WTC11 (cell line): ENCODE measurements at places on chromosomes 11 and 22. TPM values are rescaled to one million over a fixed set of nuclear protein-coding genes. Genes with fewer than 3 reads are reported as not detected.

GRCh38 chr11:74185285-74185684, 14.2 kb downstream of the PPME1 start:
- H3K27me3 ChIP-seq, result no peaks in the 10 kb centered on the region
- H3K36me3 ChIP-seq, result peaks cover 11% of the 10 kb centered on the region

DNA sequence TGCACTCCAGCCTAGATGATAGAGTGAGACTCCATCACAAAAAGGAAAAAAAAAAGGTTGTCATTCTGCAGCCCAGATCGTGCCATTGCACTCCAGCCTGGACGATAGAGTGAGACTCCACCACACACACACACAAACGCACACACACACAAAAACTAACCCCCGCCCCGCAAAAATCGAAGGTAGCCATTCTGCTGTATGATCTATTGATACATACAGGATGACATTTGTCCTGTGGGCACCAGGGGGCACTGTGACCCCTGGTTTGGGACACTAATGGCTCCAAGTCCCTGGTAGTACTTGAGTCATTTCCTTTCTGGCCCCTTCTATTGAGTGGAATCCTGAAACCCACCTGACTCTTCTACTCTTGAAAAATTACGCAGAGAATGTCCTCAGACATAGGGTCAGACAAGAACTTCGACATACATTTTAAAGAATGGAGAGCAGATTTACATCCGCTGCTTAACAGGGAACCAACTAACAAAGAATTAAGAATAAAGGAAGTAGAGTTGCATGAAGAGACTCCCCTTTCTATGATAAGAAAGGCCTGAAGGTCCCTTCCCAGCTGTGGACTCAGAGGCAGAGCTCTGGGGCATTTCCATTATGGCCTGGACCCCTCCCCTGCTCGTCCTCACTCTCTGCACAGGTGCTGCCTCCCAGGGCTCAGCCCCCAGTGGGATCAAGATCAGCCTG, 35.0 kb upstream of the PRAME start:
- no peak overlapping the region for H3K4me3 ChIP-seq
- no peaks in the 10 kb centered on the region for H3K36me3 ChIP-seq
- H3K27me3 ChIP-seq, result peaks cover 97% of the 10 kb centered on the region
- peak; percentile 66 for DNase-seq

DNA sequence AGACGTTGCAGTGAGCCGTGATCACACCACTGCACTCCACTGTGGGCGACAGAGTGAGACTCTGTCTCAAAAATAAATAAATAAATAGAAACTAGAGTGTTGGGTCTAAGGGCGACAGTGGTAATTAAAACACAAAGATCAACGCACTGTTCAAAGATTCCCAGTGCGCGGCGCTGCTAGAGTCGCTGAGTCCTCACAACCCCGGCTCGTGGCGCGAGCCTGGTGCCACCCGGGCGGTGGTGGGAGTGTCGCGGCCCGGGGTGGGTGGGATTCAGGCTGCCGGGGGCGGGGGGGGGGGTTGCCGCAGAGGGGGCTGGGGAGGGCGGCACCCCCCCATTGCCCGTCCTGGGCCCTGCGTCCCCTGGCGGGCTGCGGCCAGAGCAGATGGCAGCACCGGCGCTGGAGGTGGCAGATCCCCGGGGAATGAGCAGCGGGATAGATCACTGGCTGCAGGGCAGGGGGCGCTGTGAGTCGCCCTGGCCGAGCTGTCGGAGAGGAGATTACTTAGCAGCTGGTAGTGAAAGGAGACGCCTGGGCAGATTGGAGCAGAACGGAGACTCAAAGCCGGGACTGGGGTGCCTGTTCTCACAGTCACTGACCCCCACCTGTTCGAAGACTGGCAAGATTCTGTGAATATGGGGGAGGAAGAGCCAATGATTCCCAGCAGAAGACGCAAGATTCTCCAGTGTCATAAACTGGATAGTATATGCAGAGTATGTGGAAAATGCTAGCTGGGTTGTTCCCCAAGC, 30.2 kb upstream of the APOBEC3A start:
- peaks cover 9% of the 10 kb centered on the region for H3K4me1 ChIP-seq
- H3K36me3 ChIP-seq, result no peaks in the 10 kb centered on the region
- H3K27me3 ChIP-seq, result no peaks in the 10 kb centered on the region; the same call in 1 of the 2 replicates

DNA sequence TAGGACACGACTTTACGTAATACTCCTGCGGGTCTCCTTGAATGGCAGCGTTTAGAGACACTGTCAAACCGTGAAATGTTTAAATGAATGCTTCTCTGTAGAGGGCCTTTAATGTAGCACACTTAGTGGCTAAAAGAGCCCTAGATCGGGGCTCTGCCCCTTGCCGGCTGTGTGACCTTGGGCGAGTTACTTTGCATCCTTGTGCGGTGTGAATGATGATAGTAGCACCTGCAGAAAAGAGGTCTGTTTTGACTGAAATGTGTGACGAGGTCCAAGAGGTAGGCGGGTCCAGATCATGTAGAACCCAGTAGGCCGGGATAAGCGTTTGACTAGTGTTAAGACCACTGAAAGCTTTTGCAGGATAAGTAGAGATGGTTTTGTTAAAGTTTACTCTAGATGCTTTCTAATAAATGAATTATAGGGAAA, 866 bp downstream of the MED17 start:
- peaks cover 23% of the 10 kb centered on the region for H3K4me1 ChIP-seq
- no peak for DNase-seq

DNA sequence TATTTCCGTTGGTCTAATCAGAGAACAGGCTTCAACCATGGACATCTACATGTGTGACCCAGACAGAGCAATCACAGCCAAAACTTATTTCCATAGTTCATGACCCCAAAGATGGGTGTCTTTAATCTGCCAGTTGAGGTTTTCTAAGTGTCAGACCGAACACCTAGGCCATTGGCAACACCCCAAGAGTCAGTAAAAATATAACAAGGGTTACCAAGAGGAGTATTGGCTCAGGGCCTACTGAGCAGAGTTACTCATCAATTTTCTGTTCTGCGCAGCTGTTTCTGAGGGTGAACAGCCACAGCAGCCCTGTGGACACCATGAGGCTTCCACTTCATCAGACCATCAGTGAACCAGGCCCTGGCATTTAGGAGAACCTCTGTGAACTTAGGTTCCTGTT, 18.8 kb downstream of the GUCD1 start:
- no peak overlapping the region for H3K4me3 ChIP-seq
- no peak overlapping the region for H3K27ac ChIP-seq
- H3K27me3 ChIP-seq, result no peaks in the 10 kb centered on the region; the same call in 1 of the 2 replicates
- H3K36me3 ChIP-seq, result peaks cover 9% of the 10 kb centered on the region; the same call in 1 of the 2 replicates
- no peak for DNase-seq

DNA sequence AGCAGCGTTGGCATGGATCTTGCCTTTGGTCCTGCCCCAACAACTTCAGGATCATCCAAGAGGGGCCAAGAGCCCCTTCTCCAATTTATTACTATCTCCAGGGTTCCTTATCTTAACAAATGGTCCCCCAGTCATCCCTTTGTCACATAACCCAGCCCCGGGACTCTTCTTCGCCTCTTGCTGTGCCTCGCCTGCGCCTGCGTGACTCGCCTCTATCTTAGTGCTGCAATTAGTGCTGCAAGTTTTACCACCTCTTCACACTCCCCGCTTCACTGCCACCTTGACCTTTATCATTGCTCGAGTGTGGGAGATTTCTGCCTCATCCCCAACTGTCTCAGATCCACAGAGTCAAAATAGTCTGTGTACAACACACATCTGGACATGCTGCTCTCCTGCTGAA, 4.0 kb upstream of the IGSF22 start:
- H3K27me3 ChIP-seq, result 0 out of 2 replicates have a peak, but pooled peaks cover 5% of the 10 kb centered on the region
- H3K4me3 ChIP-seq, result no peak overlapping the region
- 0 out of 2 replicates have a peak overlapping the region, but pooled peaks have one; percentile 51 for H3K27ac ChIP-seq
- H3K36me3 ChIP-seq, result no peaks in the 10 kb centered on the region

DNA sequence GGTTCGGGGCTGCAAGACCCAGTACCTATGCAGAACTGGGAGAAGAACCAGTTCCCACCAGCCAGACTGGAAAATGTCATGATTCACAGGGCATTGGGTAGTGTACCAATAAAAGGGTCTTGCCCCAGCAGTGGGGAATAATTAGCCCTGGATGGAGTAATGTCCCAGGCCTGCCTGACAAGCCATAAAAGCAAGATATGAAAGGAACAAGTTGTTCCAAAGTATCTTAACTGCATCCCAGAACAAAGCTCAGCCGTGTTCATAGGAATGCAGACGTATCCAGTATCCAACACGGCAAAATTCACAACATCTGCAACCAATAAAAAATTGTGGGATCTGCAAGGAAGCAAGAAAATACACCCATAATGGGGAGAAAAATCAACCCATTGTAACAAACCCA, 47.9 kb downstream of the ASCL2 start:
- no peak overlapping the region for H3K27ac ChIP-seq
- H3K4me3 ChIP-seq, result no peak overlapping the region
- H3K4me1 ChIP-seq, result peaks cover 24% of the 10 kb centered on the region
- peaks cover 7% of the 10 kb centered on the region; the same call in 1 of the 2 replicates for H3K36me3 ChIP-seq
- no peak for DNase-seq

GRCh38 chr22:38946771-38947170, 10.6 kb upstream of the APOBEC3A start:
- peaks cover 10% of the 10 kb centered on the region for H3K27me3 ChIP-seq
- peaks cover 24% of the 10 kb centered on the region for H3K4me1 ChIP-seq
- no peak overlapping the region for H3K4me3 ChIP-seq
- H3K36me3 ChIP-seq, result no peaks in the 10 kb centered on the region
- H3K27ac ChIP-seq, result peak overlapping the region; percentile 10; the same call in 1 of the 2 replicates
- no peak for DNase-seq

DNA sequence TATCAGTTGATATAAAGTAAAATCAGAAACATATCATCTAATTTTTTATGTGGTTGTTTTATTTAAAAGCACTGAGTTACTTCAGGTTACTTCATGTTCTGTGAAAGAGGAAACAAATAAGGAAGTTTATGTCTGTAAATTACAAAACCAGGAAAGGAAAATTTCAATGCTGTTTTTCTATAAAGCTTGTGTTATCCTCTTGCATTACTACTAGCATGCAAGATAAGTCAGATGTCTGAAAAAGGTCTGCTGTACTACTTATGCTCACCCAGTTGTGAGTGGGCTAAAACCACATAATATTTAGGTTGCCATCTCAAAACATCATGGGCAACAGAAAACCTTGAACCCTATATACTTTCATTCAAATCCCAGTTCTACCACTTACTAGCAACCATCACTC, 121.5 kb downstream of the ATG16L2 start:
- no peak for DNase-seq
- H3K27ac ChIP-seq, result no peak overlapping the region
- no peaks in the 10 kb centered on the region for H3K4me1 ChIP-seq
- H3K36me3 ChIP-seq, result no peaks in the 10 kb centered on the region
- H3K4me3 ChIP-seq, result no peak overlapping the region
- no peaks in the 10 kb centered on the region for H3K27me3 ChIP-seq

DNA sequence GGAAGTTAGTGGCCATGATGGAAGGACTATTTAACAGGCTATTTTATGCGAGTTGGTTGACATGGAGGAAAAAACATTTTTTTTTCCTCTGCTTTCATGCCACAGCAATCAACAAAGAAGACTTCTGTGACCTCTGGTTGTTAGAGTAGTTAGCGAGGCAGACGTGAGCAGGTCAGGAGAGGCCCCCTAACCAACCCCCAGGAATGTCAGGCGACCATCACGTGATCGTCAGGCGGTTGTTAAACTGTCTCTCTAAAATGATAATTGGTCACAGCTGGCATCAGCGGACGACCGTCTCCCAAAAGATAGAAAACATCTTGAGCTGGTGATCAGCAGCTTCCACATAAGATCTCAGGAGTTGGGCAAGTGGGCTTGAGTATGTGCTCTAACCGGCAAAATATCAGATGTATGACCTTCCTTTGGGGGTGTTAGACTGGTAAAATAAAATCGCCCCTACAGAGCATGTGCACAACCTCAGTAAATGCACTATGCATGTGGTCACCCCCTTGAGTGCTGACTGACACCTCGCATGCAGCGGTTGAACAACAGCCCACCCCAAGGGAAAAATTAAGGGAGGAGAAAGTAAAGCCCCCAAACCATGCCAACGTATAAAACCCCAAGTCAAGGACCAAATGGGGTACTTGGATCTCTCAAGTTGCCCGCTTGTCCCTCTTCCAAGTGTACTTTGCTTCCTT, 20.9 kb upstream of the NARS2 start:
- H3K4me1 ChIP-seq, result peaks cover 30% of the 10 kb centered on the region
- H3K27me3 ChIP-seq, result peaks cover 4% of the 10 kb centered on the region
- no peaks in the 10 kb centered on the region for H3K36me3 ChIP-seq
- DNase-seq, result no peak
- H3K27ac ChIP-seq, result no peak overlapping the region

- DNase-seq, result no peak
- H3K4me1 ChIP-seq, result peaks cover 6% of the 10 kb centered on the region; the same call in 1 of the 2 replicates
- H3K36me3 ChIP-seq, result peaks cover 8% of the 10 kb centered on the region
- no peaks in the 10 kb centered on the region for H3K27me3 ChIP-seq
Observed at GRCh38 chr22:49765951-49766350, 61.7 kb downstream of the BRD1 start.

DNA sequence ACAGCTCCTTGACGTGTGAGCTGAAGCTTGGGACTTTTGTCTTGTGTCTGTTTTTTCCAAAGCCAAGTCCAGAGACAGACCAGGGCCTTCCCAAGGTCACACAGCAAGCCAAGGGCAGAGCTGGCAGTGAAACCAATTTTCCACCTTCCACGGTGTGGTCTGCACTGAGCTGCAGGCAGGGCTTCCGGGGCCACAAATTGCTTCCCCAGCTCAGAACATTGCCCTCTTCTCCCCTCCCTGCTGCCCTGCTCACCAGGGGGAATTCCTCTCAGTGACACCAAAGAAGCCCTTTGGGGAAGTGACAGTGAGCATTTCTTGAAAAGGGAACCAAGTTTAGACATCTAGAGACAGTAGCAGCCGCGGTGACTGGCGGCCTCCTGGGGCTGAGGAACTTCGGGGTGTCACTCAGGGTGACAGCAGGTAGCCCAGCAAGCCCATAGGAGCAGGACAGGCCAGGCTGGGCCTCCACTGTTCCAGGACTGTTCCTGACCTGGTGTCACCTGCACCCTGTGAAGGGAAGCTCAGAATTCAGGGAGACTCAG, 9.2 kb downstream of the FXYD2 start:
- H3K36me3 ChIP-seq, result no peaks in the 10 kb centered on the region
- H3K27me3 ChIP-seq, result peaks cover 5% of the 10 kb centered on the region; the same call in 1 of the 2 replicates
- H3K27ac ChIP-seq, result no peak overlapping the region
- DNase-seq, result no peak
- peaks cover 45% of the 10 kb centered on the region for H3K4me1 ChIP-seq
- H3K4me3 ChIP-seq, result no peak overlapping the region

GRCh38 chr22:36326178-36327161, 61.3 kb downstream of the MYH9 start:
- peaks cover 63% of the 10 kb centered on the region for H3K36me3 ChIP-seq
- H3K4me1 ChIP-seq, result peaks cover 40% of the 10 kb centered on the region
- H3K27ac ChIP-seq, result peak overlapping the region; percentile 100
- H3K27me3 ChIP-seq, result no peaks in the 10 kb centered on the region

- H3K4me1 ChIP-seq, result peaks cover 4% of the 10 kb centered on the region; the same call in 1 of the 2 replicates
- H3K27ac ChIP-seq, result no peak overlapping the region
- no peak overlapping the region for H3K4me3 ChIP-seq
- DNase-seq, result no peak
Observed at GRCh38 chr22:17079572-17079971, 5.2 kb upstream of the IL17RA start.

The SERGEF gene
- total RNA-seq, result 35.5 to 45.2 TPM (median 45.1 TPM) in 3 replicates

The HTATIP2 gene
- 32.7 to 51.3 TPM (median 47.3 TPM) in 3 replicates for total RNA-seq

The TUBA8 gene
- total RNA-seq, result 0.50 to 1.3 TPM (median 0.72 TPM) in 3 replicates

The OR10D3 gene
- not detected in 3 replicates for total RNA-seq

The ARHGAP42 gene
- total RNA-seq, result 30.0 to 32.5 TPM (median 31.7 TPM) in 3 replicates

The MRE11 gene
- total RNA-seq, result 34.3 to 38.2 TPM (median 37.8 TPM) in 3 replicates

The OR2AT4 gene
- 0.02 TPM in 1 of 3 replicates, not detected in the others for total RNA-seq

The C1QTNF6 gene
- 5.7 to 6.4 TPM (median 5.9 TPM) in 3 replicates for total RNA-seq

The ANO1 gene
- 4.1 to 5.0 TPM (median 4.7 TPM) in 3 replicates for total RNA-seq

The C11orf91 gene
- 0.22 TPM in 1 of 3 replicates, not detected in the others for total RNA-seq

The RGL4 gene
- total RNA-seq, result 0.05 TPM in 1 of 3 replicates, not detected in the others

The TCIRG1 gene
- total RNA-seq, result 50.7 to 51.7 TPM (median 51.1 TPM) in 3 replicates

The STARD10 gene
- 32.0 to 40.9 TPM (median 36.6 TPM) in 3 replicates for total RNA-seq
